ENCODE measurements at places on chromosomes 7 and 10.

DNA sequence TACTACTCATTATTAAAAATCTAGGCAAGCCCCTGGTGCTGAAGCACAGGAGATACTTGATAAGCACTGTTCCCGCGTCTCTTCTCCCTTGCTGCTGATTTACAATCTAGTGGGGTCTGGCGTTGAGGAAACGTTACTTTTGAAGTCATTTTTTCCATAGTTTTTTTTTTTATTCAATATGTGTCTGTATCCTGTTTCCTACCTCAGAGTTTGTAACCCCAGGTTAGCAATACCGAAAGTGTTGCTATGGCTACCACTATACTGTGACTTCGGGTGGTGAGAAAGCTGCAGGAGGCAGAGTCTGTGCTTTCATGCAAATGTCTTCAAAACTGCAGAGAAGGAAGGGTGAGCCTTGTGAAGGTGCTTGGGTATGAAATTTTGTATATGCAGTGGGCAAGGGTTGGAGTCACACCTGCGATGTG, 458.8 kb upstream of the GHITM start:
- DNase-seq = no peak

- no peak for DNase-seq
Measured at GRCh38 chr7:71354716-71355115, 222.8 kb downstream of the GALNT17 start.

- no peak for DNase-seq
Measured at GRCh38 chr7:20988340-20988739, 201.7 kb upstream of the SP8 start.

- no peak for DNase-seq
Measured at GRCh38 chr10:118369641-118370205, 27.6 kb upstream of the FAM204A start.

- no peak for DNase-seq
Measured at GRCh38 chr7:157263156-157263555, 73.6 kb upstream of the DNAJB6 start.

DNA sequence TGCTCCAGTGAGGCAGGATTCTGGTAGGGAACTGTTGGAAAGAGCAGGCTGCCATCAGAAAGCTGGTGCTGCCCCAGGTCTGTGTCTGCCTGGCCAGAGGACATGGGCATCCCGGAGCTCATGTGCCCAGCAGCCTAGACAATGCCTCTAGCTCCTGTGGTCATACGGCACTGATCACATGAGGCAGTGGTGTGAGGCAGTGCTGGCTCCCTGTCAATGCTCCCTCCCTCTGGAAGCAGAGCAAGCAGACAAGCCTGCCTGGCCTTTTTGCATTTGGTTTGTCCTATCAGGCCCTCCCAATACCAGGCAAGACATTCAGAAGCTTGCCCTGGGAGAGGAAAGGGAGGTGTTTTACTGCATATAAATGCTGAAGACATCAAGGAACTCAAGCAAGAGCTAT, 19.5 kb upstream of the MMP21 start:
- no peak for DNase-seq

GRCh38 chr10:105070952-105071351, 429.9 kb downstream of the SORCS3 start:
- no peak for DNase-seq

GRCh38 chr7:132779164-132779563, 202.9 kb upstream of the PLXNA4 start:
- no peak for DNase-seq

GRCh38 chr10:29823553-29824080, 188.8 kb upstream of the SVIL start:
- DNase-seq = no peak

Data from astrocyte of the spinal cord (primary cell).